ENCODE measurements at places on chromosomes 2 and 18.
A peak's percentile ranks its signal among the peaks of the same experiment; 100 is the strongest.

DNA sequence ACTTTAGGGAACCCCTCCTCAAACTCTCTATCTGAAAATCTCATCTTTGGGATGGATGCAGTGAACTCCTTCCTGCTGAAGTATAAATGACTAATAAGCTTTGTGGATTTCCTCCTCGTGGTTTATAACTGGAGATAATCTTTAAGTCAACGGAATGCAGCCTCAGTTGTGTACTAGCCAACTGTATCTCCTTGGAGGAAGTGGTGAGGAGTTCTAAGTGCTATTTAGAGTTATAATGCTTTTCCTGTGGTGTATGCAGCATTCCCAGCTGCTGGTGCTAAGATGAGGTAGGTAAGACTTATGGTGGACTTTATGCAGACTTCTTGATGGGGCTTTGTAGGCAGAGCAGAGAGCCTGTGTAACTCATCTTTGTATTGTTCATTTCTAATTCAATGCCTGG is 90.9 kb downstream of the LYPD6B start:
- no peaks in the 10 kb centered on the region for H3K36me3 ChIP-seq
- no peaks in the 10 kb centered on the region for H3K4me1 ChIP-seq
- no peak overlapping the region for H3K4me3 ChIP-seq
- H3K27ac ChIP-seq, result no peak overlapping the region
- no peak for DNase-seq

DNA sequence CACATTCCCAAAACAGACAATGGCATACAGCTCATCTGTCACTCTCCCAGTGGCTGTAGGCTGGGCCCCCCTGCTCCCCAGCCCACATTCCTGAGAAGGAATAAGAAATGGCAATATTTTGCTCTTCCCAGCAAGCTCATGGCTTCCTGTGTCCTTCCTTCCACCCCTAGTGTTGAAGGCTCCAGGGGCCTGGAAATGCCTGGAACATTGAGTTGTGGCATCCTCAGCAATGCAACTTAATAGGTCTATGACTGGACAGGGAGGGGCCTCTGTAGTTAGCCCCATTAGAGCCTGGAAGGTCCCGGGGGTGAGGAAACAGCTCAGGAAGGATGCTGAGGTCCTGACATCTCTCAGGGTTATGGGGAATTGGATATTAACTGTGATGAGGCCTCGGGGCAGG is 3.3 kb downstream of the KIF3C start:
- H3K27ac ChIP-seq, result no peak overlapping the region
- H3K4me1 ChIP-seq, result peaks cover 52% of the 10 kb centered on the region

GRCh38 chr18:76447258-76447890 is 47.7 kb downstream of the ZNF516 start:
- H3K36me3 ChIP-seq, result no peaks in the 10 kb centered on the region
- no peak for DNase-seq
- no peaks in the 10 kb centered on the region for H3K27me3 ChIP-seq
- H3K27ac ChIP-seq, result peak overlapping the region; percentile 88

- no peak for DNase-seq
- no peak overlapping the region for H3K4me3 ChIP-seq
- H3K36me3 ChIP-seq, result no peaks in the 10 kb centered on the region
- H3K27me3 ChIP-seq, result no peaks in the 10 kb centered on the region
- no peaks in the 10 kb centered on the region for H3K4me1 ChIP-seq
- no peak overlapping the region for H3K27ac ChIP-seq
Measured at GRCh38 chr18:28030458-28030857, 146.5 kb downstream of the CDH2 start.

All from vagina (tissue), 2 donors.